Osteocyte (in vitro differentiated cells): ENCODE measurements at places on chromosomes 16 and 17. TPM values are rescaled to one million over a fixed set of nuclear protein-coding genes. Genes with fewer than 3 reads are reported as not detected.

- no peaks in the 10 kb centered on the region for H3K36me3 ChIP-seq
- H3K4me1 ChIP-seq = no peaks in the 10 kb centered on the region
- H3K27me3 ChIP-seq = peaks cover 7% of the 10 kb centered on the region
- DNase-seq = no peak
Measured at GRCh38 chr17:79565606-79566250, 45.1 kb downstream of the RBFOX3 start.

Gene GSPT1
- 87.9 and 91.3 TPM in 2 replicates for total RNA-seq

DNA sequence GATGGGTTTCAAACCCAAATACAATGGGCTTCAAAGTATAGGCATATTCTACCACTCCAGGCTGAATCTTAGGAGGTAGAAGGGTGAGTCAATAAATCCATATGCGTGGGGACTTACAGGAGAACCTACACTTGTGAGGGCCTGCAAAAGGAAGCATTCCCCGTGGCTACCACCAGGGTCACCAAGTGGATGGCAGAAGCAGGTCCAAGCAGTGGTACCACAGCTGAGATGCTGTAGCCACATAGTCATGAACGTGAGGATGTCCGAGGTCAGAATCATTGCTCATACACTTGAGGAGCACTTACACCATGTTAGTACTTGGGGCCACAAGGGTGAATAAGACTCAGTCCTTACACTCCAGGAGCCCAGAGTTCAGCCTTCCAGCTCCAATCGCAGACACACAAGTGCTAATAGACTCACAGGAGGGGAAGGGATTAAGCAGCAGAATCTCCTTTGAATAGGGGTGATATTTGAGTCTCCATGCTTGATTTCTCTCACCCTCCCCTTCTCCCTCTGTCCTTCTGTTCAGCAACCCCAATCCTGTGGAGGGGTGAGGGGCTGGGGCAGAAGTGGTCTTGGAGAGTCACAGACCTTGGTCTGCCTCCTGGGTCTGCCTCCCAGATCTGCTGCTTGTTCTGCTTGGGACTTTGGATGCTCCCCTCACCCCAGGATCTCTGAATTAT, 42.5 kb upstream of the ASIC2 start:
- no peaks in the 10 kb centered on the region for H3K27me3 ChIP-seq
- H3K4me1 ChIP-seq = no peaks in the 10 kb centered on the region
- H3K27ac ChIP-seq = no peak overlapping the region

Gene SSTR5
- total RNA-seq = not detected in 2 replicates

- no peak overlapping the region for H3K4me3 ChIP-seq
- no peak overlapping the region for H3K27ac ChIP-seq
- DNase-seq = no peak
- no peaks in the 10 kb centered on the region for H3K36me3 ChIP-seq
- no peaks in the 10 kb centered on the region for H3K27me3 ChIP-seq
Measured at GRCh38 chr17:1750628-1751027, 8.0 kb downstream of the SERPINF2 start.

Gene GCGR
- not detected in 2 replicates for total RNA-seq

GRCh38 chr16:80019395-80019794, 418.9 kb upstream of the MAF start:
- no peak overlapping the region for H3K4me3 ChIP-seq
- DNase-seq = no peak
- H3K36me3 ChIP-seq = no peaks in the 10 kb centered on the region
- H3K4me1 ChIP-seq = peaks cover 20% of the 10 kb centered on the region

DNA sequence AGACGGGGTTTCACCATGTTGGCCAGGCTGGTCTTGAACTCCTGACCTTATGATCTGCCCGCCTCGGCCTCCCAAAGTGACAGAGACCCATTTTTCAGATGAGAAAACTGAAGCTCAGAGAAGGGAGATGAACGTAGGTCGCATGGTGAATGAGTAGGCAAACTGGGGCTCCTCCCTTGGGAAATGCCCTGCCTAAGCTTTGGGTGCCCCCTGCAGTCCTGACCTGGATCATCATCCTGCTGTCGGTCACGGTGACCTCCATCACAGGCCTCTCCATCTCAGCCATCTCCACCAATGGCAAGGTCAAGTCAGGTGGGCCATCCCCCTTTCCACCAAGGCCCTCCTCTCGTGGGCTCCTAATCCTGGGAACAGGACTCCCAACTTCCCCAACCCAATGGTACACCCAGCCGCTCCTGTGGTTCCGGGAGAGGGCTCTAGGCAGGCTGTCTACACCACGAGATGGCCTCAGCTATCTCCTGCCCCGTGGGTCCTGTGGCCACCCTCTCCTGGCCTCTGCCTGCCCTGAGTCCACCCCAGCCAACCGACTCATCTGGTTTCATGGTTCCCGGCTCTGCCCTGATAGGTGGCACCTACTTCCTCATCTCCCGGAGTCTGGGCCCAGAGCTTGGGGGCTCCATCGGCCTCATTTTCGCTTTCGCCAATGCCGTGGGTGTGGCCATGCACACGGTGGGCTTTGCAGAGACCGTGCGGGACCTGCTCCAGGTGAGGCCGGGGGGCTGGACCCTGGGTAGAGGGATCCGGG, 4.7 kb downstream of the SLC12A3 start:
- no peak overlapping the region for H3K27ac ChIP-seq
- no peak for DNase-seq
- H3K36me3 ChIP-seq = no peaks in the 10 kb centered on the region
- H3K27me3 ChIP-seq = no peaks in the 10 kb centered on the region
- no peak overlapping the region for H3K4me3 ChIP-seq
- H3K4me1 ChIP-seq = peaks cover 16% of the 10 kb centered on the region

DNA sequence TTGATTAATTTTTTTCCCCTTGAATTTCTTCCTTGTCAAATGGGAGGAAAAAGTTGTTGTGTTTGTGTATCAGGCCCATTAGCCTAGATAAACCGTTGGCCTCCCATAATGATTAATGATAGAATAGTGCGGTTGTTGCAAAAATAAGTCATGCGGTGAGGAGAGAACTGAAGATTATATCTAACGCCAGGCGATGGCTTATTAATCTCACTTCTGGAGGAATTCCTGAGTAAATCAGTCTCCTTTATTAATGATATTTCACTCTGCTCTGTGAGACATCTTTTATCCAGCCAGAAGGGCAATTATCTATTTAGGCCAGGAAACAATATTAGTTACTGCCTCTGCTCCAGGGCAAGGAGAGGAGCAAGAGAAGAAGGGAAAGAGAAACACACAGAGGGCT, 107.3 kb downstream of the IRX5 start:
- no peaks in the 10 kb centered on the region for H3K4me1 ChIP-seq
- no peak overlapping the region for H3K27ac ChIP-seq
- no peak for DNase-seq
- H3K36me3 ChIP-seq = no peaks in the 10 kb centered on the region
- H3K27me3 ChIP-seq = peaks cover 4% of the 10 kb centered on the region

Gene PERCC1
- not detected in 2 replicates for total RNA-seq

Gene GRIN2C
- total RNA-seq = 0.10 and 0.13 TPM in 2 replicates

DNA sequence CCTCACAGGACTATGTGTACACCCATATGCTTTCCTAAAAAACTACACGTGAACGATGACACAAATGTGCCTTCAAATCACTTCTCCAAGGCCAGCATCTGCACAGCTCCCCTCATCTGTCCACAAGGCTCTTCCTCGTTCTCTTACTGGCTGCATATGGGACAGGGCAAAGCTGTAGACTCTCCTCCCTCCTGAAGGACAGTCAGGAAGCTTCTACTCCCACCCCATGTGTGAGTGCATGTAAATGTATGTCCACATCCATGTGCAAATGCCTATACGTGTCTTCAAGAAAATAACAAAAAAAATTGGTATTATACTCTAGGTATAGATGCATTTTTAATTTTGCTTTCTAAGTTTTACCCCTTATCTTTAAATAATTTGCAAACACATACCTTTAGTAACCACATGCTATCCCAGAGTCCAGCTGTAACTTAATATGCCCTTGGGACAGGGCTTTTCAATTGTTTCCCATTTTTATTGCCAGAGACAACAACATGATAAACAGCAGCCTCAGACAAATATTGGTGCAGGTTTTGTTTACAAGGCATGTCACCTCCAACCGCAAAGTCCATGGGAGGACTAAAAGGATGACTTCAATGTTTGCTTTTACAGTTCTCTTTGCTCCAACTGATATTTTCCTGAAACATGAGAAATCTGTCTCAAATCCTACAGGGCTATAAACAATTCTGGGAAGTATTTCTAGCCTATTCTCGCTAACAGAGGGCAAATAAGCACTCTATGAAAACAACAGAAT, 31.6 kb upstream of the FAAP100 start:
- DNase-seq = no peak
- peaks cover 68% of the 10 kb centered on the region for H3K4me1 ChIP-seq
- peak overlapping the region; percentile 78 for H3K27ac ChIP-seq
- no peaks in the 10 kb centered on the region for H3K27me3 ChIP-seq

DNA sequence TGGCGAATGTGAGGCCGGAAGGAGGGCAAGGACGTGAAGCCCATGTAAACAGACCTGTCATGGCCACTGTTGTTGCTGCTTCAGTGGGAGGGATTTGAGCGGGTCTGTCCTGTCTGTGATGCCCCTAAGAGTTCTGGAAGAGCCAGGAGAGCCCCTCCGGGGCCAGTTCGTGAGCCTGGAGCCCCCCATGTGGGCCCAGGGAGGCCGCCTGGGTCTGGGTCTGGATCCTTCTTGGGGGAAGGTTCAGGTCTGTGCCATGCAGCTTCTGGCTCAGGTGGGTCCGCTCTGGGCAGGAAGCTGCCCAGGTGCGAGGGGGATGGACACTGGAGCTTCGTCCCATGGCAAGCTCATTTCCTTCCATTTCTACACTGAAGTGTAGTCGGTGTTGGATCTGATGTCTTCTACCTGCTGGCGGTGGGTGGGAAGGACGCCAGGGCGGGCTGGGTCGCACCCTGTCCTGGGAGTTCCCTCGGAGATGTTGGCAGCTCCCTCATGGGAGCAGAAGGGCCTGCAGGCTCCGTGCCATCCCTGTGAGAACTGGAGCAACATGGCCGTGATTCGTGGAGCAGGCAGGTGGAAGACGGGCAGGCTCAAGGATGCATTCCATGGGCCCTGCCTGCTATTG, 11.2 kb upstream of the WFIKKN1 start:
- peaks cover 4% of the 10 kb centered on the region for H3K4me1 ChIP-seq
- no peak for DNase-seq
- H3K27ac ChIP-seq = no peak overlapping the region
- H3K36me3 ChIP-seq = peaks cover 4% of the 10 kb centered on the region

- H3K27ac ChIP-seq = no peak overlapping the region
- no peak overlapping the region for H3K4me3 ChIP-seq
- peak; percentile 79 for DNase-seq
- H3K4me1 ChIP-seq = peaks cover 10% of the 10 kb centered on the region
- H3K36me3 ChIP-seq = peaks cover 7% of the 10 kb centered on the region
Measured at GRCh38 chr17:57666946-57667345, 78.2 kb downstream of the CCDC182 start.

GRCh38 chr16:60553090-60553757, 1483.0 kb downstream of the CDH8 start:
- H3K4me3 ChIP-seq = no peak overlapping the region
- H3K36me3 ChIP-seq = no peaks in the 10 kb centered on the region
- H3K27ac ChIP-seq = no peak overlapping the region
- DNase-seq = no peak

GRCh38 chr16:26382586-26382985, 684.1 kb upstream of the C16orf82 start:
- no peak overlapping the region for H3K4me3 ChIP-seq
- H3K36me3 ChIP-seq = no peaks in the 10 kb centered on the region
- H3K27ac ChIP-seq = no peak overlapping the region

- no peak for DNase-seq
- H3K36me3 ChIP-seq = no peaks in the 10 kb centered on the region
- H3K4me3 ChIP-seq = no peak overlapping the region
Measured at GRCh38 chr16:87580855-87581261, 21.4 kb upstream of the JPH3 start.

DNA sequence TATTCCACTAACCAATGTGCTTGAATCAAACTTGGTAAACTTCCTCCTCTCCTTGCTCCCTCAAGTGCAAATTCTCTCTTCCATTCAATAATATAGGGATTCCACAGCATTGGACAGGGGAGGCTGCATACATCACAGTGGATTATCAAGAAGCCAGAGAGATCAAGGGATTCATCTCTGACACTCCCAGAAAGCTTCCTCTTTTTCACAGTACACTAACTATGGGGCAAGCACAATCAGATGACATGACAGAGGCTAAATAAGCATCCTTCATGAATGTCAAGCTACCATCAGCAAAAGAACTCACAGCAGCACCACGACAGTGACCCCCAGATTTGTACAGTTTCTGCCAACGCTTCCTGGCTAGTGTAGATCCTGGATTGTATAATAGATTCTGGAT, 178.4 kb upstream of the C17orf78 start:
- no peak for DNase-seq
- no peak overlapping the region for H3K4me3 ChIP-seq
- no peak overlapping the region for H3K27ac ChIP-seq
- no peaks in the 10 kb centered on the region for H3K27me3 ChIP-seq
- H3K4me1 ChIP-seq = no peaks in the 10 kb centered on the region

DNA sequence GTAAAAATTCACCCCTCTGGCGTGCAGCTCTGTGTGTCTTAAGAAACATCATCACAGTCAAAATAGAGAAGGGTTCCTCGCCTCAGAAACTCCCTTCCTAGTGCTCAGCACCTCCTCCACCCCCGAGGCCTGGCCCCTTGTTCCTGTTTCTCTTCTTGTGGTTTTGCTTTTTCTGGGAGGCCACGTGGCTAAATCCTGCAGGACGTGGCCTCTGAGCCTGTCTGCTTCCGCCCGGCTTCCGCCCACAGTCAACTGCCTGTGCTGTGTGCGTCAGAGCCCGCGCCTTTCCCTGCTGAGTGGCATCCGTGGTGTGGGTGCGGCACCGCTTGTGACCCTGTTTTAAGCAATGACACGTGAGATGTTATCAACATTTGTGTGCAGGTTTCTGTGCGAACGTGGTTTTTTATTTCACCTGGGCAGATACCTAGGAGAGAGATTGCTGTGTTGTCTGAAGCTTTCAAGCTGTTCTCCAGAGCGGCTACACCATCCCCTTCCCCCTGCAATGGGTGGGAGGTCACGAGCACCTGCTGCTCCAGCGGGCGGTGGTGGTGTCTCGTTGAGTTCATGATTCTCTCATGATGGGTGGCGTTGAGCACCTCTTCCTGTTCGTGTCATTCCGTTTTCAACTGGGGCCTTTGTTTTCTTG, 21.7 kb downstream of the ACSF3 start:
- no peak overlapping the region for H3K4me3 ChIP-seq
- peaks cover 1% of the 10 kb centered on the region for H3K4me1 ChIP-seq
- H3K27ac ChIP-seq = no peak overlapping the region
- H3K36me3 ChIP-seq = peaks cover 30% of the 10 kb centered on the region
- DNase-seq = no peak

DNA sequence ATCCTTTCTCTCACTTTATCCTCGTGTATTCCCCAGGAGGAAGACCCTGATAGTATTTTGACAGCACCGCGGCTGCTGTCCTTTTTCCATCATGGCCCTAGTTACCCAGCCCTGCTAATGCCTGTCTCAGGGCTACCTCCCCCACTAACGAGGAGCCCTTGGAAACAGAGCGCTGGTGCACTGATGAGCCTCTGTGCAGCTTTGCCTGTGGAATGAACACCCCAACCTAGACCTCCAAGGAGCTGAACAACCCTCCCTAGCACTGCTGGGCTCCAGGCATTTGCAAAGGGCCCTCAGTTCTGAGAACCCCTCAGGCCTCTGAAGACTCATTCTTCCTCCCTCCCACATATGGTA, 23.3 kb upstream of the CCL1 start:
- H3K27ac ChIP-seq = no peak overlapping the region
- peaks cover 2% of the 10 kb centered on the region for H3K27me3 ChIP-seq
- H3K36me3 ChIP-seq = no peaks in the 10 kb centered on the region
- DNase-seq = peak; percentile 66
- H3K4me3 ChIP-seq = no peak overlapping the region
